ENCODE measurements at places on chromosomes 16 and 17.

GRCh38 chr16:11265124-11265523 lies 4.0 kb downstream of the TNP2 start:
- DNase-seq = no peak

- peak; percentile 23 for DNase-seq
Observed at GRCh38 chr17:63946440-63947363, 14.6 kb upstream of the CD79B start.

DNA sequence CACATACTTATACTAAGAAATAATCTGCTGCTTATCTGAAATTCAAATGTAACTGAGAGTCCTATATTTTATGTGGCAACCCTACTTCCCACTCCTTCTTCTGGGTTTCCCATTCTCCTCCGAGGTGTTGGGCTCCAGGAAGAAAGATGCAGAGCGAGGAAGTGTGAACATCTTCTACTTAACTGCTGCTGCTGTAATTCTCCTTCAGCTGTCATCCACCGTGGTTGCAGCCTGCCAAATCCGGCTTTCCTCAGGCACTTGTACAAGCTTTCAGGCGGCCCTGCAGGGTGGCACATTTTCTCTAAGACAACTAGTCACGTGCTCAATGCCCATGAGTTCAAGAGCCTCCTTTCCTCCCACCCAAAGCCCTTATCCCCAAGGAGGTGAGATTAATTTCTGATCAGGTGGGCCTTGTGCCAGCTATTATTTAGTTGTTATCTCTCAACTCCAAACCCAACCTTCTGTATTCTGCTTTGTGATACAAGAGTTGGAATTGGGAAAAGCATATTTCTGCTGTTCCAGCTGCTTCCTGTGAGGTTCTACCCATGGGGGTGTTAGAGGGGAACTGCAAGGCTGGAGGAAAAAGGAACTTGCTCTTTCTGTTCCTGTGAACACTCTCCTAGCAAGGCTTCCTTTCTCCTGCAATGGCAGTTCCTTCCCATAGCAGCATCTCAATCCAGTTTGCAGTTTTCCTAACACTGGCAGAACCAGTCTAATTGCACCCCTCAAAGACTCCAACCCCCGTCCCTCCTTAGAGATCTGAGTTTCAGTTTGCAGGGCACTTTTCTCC lies 67.6 kb upstream of the RBBP6 start:
- DNase-seq = no peak

DNA sequence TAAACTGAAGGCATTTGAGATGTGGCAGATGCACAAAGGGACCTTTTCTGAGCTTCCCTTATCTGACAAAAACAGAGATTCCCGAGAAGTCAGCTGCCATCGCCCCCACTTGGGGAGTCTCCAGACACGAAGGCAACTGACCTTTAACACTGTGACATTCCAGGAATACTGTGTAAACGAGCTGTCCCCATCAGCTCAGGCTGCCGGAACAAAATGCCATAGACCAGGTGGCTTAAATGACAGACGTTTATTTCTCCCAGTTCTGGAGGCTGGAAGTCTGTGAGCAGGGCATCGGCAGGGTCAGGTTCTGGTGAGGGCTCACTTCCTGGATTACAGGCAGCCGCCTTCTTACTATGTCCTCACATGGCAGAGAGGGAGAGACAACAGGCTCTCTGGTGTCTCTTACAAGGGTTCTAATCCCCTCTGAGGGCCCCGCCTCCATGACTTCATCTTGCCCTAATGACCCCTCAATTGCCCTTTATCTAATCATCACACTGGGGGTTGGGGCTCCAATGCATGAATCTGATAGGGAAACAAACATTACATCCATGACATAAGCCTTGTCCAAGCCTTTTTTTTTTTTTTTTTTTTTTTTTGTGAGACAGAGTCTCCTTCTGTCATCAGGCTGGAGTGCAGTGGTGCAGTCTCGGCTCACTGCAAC lies 178.5 kb upstream of the RPL38 start:
- DNase-seq = no peak

- DNase-seq = no peak
Observed at GRCh38 chr17:6599364-6599763, 41.1 kb downstream of the KIAA0753 start.

DNA sequence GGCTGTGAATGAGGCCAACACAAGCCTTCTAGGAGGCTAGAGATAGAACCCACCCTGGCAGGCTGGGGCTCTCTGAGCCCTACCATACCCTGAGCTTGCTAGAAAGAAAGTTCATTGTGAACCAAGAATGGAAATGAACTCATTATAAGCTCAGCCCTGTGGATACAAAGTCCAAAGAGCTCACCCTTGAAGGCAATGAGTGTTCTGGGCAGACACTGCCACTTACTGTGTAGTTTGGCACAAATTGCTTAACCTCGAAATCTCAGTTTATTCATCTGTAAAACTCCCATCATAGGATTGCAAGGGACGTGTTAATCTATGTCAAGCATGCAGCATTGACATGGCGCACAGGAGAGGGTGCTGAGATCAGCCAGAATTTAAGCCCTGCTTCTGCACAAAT lies 5.5 kb downstream of the KDM8 start:
- no peak for DNase-seq

GRCh38 chr17:21339011-21339410 lies 37.1 kb upstream of the KCNJ12 start:
- no peak for DNase-seq

- no peak for DNase-seq
Observed at GRCh38 chr16:82137822-82138167, 32.2 kb downstream of the MPHOSPH6 start.

DNA sequence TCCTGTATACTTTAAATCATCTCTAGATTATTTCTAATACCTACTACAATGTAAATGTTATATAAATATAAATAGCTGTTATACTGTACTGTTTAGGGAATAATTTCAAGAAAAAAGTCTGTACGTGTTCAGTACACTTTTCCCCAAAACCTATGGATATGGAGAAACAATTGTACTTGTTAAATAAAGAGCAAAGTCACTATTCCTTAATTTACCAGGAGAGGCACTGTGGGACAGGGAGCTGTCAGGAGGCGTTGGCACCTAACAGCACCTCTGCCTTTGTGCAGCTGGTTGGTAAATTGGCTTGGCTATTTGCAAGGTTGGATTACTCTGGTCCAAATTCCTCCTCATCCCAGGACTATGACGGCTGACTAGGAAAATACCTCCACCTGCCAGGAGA lies 28.0 kb downstream of the CRHR1 start:
- DNase-seq = peak; percentile 38

DNA sequence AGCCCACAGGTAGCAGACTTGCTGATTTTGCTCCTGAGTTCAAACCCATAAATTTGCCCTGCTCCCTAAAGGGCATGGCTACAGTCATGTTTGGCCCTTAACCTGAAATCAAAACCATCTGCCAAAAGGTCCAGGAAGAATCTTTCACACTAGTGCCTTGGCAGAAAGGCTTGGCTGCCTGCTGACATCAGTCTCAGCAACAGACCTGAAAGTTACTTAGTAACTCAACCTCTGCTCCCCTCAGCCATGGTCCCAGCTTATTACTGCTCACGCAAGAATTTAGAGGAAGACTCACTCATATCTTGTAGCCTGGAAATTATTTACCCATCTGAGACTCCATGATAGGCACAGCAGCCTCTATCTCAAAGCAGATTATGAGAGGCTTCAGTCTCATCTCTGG lies 98.0 kb upstream of the KIF2B start:
- DNase-seq = no peak

Data from NCI-H1092 treated with DMSO at 0.1 percent for 48 hours (cell line).